ENCODE measurements at places on chromosomes 6 and 20. TPM values are rescaled to one million over a fixed set of nuclear protein-coding genes. Genes with fewer than 3 reads are reported as not detected.

DNA sequence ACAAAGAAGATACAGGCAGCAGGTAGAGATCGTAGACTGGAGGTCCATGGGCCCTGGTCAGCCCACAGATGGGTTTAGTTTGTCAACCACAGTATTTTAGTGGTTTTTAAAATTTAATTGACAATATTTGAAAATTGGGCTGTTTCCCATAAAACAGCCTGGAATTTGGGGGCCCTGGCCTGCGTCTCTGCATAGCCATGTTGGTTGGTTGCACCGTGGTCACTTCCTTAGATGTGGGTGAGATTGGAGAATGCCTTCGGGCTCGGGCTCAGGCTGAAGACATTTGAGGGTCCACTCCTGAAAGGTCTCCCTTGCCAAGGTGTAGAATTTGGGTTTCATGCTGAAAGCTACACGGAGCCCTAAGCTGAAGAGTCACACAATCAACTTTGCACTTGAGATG, 7.7 kb downstream of the DUSP22 start:
- no peak for DNase-seq

- DNase-seq: peak; percentile 48
These were observed 5.4 kb downstream of the CCN5 start for GRCh38 chr20:44720621-44720996.

DNA sequence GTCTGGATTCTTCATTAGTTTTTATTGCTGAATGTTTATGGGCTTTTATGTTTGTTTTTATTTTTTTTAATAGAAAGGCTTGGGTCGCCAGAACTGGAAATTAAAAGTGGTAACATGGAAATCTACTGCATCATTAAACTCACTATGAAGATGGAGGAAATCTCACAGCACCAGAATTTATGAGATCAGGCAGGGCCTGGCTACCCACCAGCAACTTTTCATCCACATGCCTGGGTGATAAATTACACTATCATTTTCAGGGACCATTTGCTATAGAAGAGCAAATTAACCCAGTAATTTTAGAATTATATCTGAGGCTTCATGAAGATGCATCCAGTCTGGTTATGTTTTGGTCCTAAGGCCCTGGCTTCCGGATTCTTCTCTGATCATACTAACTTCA, 57.8 kb upstream of the PLCB4 start:
- DNase-seq: no peak

DNA sequence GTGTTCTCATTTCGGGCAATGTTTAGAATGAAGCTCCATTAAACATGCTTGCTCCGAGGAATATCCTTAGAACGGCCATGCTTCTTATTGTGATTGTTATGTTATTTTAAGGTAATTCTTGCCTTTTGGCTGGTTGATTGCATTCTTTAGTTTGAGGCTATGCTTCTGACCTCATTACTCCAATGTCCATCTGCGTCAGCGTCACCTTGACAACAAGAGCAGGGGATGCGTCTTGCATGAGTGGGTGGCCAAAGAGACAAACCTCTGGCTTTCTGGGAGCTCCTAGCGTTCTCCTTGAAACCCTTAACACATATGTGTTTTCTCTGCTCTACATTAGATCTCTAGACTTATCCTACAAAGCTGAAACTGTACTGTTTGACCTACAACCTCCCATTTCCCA, 184.3 kb downstream of the THBS2 start:
- no peak for DNase-seq

DNA sequence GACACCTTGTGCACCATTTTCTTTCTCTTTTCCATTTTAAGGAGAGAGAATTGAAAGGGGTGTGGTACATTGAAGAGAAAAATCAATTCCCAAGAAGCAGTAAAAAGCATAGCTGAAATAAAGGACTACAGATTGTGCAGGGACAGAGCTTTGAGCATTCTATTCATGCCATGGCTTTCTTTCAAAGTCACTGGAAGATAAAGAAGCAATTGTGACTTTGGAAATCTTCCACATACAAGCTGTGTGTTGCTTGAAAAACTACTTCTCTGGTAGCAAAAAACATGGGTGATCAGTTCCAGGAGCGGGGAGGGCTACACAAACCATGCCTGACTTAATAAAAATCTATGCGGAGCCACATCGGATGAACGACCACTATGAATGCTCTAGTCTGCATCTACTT, 230.2 kb upstream of the THEMIS start:
- DNase-seq: no peak

- DNase-seq: no peak
These were observed 8.8 kb upstream of the PARD6B start for GRCh38 chr20:50722424-50723155.

DNA sequence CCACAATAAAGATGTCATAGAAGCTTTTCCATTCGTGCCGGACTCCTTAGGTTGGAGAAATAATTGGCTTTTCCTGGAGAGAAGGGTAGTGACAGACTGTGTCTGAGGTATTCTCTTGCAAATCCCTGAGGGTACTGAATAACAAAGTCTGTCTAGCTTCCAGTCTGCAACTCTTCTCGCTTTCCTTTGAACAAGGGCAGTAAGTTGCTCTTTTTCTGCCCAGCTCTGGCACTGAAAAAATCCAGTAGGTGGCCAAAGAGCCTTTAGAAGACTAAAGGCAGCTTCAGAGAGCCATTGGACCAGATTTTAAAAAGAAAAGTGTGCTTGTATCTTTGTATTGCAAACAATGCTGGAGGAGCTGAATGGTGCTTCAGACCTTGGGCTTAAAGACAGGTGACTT, 20.7 kb upstream of the RREB1 start:
- DNase-seq: no peak

Gene BACH2
- 3.3 TPM for total RNA-seq

DNA sequence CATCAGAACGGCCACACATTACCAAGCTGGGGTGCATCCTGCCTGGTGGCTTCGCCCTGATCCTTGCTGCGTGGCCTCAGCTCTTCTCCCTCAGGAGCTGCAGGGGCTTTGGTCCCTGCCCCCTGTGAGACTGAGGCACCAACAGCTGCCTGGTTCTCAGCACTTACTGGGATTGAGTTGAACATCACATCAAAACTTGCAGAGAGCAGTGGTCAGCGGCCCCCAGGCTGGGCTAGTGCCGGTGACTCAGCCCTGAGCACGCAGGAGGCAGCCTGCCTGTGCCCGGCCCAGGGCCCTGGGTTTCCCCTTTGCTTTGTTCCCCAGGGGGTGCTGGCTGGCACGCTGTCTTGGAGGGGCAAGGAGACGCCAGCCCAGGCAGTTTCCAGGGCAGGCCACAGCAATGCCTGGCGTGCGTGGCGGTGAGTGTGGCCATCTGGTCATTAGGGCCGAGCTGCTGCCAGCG, 63.3 kb downstream of the DLL1 start:
- no peak for DNase-seq

Gene SIRPB2
- not detected for total RNA-seq

Gene RNF146
- 17.6 TPM for total RNA-seq

DNA sequence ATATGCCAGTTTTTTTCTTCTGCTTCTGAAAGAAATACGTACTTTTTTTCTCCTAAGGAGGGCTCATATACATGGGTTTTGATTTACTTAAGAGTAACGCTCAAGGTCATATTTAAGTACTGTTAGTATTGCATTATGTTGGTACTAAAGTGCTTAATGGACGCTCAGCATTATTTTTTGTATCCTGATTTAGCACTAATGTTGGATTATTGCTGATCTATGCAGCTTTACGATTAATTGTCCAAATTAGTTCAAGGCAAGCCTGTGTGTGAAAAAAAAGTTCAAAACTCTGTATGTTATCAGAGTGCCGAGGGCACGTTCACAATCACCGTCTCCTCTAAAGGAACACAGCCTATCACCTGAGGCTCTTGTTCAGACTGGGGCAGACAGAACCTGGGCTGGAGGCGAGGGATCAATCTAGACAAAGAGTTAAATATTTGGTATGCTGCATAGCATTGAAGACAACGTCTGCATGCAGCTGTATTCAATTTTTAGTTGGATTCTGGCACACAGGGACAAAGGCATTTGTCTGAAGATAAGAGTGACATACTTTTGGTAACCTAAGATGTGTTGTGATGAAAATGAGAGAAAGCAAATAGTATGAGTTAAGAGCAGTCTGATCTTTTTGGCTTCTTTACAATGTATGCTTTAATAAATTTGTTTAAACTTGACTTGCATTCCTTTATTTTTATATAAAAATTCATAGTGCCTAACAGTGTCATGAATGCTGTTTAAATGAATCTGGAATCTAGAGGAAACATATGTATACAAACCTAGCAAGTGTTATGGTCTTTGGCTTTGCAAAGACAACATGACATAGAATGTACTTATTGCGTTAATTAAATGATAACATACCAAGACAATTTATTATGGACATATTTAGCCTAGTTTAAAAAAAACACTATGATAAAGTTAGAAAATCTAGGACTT, 341.2 kb downstream of the SAMD5 start:
- no peak for DNase-seq

- DNase-seq: no peak
These were observed 356.1 kb downstream of the LAMA2 start for GRCh38 chr6:129238991-129239390.

DNA sequence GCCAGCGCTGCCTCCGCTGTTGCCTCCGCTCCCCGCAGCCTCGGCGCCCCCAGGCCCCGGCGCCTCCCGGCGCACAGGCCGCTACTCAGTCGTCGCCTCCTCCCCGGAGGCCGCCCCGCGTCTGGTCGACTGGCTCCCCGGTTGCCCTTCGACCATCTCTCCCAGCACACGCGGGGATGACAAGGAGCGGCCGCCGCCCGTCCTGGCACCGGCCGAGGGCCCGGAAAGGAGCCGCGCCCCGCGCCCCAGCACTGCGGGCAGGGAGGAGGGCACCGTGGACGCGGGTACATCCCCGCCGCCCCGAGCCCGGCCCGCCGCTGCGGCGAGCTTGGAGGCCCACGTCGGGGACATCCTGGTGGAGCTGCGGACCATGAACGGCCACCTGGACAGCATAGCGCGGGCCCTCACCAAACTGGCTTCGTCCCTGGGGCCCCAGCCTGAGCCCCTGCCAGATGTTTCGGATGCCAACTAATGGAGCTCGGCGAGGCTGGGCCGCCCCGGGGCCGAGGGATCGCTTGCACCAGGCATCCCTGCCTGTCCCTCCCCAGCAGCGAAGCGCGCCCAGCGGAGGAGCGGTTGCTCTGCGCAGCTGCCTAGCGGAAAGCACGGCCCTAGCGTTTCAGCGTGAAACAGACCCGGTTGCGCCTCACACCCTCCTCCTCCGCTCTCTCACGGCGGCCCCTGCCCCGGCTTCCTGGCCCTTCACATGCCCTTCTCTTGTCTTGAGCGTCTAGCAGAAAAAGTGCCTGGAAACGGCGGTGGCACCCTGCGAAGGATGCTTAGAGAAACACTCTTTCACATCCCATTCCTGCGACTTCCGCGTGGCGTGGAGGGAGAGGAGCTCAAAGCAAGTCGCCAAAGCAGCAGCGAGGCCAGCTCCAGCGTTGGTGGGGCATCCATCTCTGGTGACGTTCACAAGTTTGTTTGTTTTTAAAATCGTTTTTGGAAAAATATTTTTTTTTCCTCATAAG, 285.8 kb upstream of the SUPT3H start:
- DNase-seq: no peak

DNA sequence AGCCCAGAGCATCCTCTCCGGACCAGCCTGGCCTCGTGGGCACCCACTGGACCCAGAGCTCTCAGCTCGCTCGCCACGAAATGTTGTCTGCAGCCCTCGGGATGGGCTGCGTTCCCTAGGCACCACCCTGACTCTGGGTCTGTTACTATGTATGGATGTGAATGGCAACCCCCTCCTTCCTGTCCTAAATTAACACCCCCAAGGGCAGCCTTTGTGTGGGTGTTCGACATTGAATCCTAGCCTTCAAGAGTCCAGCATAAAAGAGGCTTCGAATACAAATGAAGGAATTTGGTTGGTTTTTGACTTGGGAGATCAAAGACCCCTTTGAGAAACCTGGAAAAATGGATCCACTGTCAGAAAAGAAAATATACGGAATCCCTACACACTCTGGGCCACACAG, 86.1 kb downstream of the BMP7 start:
- DNase-seq: no peak

Gene HLA-DOA
- 0.39 TPM for total RNA-seq

Gene EPPIN
- total RNA-seq: not detected

DNA sequence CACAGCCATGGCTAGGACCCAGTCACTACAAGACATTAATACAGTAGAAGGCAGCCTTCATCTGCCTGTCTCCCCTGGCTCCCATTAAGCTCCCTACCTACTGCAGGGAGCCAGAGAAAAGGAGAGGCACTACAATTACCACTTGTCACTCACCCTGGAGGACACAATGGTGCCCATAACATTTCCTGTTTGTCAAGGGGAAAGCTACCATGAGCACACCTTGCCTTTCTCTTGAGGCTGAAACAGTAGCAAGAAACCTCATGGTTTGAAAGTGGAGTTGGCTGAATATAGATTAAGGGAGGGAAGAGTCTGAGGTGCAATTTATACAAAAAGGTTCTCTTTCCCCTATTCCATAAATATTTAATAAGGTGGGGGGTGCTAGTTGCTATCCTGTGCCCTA, 27.9 kb downstream of the STK38 start:
- DNase-seq: no peak

DNA sequence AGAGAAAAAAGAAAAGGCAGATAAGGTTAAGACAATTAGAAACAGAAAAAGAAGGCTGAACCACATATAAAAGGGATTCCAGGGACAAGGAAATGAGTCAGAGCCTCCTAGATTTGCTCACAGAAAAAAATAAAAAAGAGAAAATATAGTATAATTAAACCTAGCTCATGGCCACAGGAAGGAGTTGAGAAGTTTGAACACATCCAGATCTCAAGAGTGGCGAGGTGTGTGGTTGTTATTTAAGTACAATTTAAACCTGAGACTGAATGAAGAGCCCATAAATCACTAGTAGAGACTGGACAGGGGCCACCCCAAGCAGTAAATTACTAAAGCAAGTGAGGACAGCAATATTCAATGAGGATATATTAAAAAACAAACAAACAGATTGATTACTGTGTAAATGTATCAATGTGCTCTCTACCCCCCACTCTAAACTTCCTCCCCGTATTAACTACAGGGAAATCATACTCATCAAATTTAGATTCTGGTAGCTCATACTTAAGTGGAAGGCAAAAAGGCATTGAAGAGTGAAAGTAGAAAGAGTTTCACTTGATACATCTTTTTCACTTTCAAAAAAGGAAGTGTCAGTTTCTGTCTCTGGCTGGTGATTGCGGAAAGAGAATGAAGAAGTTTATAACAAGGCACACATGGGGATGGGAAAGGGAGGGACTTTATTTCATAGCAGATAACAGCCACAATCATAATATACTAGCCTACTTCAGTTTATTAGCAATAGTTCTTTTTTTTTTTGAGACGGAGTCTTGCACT, 49.3 kb upstream of the SCAF8 start:
- no peak for DNase-seq

DNA sequence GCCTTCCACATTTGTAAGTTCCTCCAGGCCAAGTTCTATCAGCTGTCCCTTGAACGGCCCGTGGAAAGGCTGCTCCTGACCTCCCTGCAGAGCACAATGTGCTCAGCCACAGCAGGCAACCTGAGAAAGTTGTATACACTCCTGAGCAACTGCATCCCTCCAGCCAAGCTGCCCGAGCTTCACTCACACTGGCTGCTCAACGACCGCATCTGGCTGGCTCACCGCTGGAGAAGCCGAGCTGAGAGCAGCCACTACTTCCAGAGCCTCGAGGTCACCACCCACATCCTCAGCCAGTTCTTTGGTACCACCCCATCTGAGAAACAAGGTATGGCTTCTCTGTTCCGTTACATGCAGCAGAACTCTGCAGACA, 2.1 kb downstream of the ZSWIM1 start:
- DNase-seq: no peak
